ENCODE measurements at places on chromosomes 5 and 9.

- no peak for DNase-seq
These were observed 1.3 kb downstream of the TRIM7 start for GRCh38 chr5:181203777-181204112.

DNA sequence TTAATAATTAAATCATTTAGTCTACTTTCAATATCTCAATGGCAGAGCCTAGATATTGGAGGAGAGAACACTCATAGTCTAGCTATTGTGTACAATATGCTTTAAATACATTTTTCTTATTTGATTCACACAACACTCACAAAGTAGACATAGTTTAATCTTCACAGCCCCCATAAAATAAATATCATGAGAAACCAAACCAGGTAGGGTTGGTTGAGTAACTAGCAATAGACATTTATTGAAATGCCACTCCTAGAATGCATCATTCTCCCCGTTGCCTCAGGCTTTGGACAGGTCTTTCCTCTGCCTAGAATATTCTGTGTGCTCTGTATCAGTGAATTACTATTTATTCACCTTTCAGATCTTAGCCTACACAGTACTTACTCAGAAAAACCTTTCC lies 141.9 kb downstream of the CEMIP2 start:
- no peak for DNase-seq

GRCh38 chr5:62343428-62343827 lies 37.4 kb downstream of the KIF2A start:
- DNase-seq = no peak

DNA sequence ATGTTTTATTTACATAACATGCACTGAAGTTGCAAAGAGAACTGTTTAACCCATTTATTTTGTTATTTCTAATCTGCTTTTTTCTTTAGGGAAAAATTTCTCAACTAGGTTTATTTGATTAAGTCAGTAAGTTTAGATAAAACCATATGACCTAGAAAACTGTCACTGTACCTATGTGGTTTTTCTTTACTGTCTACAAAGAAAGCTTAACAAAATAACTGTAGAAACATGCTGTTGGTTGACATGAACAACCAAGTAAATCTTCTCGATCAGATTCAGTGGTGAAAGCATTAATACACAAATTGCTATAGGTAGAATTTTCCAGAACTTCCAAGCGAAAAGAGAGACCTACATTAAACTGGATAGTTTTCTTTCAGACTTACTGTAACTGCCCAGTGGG lies 137.4 kb downstream of the PCSK5 start:
- no peak for DNase-seq

DNA sequence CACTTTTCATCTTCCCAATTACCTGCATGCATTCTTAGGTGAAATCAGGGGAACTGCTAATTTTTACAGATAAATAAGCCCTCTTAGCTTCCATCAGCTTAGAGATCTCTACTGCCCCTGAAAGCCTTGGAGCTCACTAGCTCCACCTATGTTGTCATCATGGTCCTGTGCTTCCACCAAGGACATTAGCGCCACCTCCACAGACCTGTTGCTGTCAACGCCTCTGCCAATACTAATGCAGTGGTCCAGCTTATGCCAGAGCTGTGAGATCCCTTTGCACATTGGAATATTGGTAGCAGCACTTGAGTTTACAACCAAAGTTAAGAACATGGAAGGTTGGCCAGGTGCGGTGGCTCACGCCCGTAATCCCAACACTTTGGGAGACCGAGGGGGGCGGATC lies 7.7 kb upstream of the SHISAL2B start:
- no peak for DNase-seq

- no peak for DNase-seq
These were observed 699.0 kb upstream of the ARRDC3 start for GRCh38 chr5:92081958-92082712.

DNA sequence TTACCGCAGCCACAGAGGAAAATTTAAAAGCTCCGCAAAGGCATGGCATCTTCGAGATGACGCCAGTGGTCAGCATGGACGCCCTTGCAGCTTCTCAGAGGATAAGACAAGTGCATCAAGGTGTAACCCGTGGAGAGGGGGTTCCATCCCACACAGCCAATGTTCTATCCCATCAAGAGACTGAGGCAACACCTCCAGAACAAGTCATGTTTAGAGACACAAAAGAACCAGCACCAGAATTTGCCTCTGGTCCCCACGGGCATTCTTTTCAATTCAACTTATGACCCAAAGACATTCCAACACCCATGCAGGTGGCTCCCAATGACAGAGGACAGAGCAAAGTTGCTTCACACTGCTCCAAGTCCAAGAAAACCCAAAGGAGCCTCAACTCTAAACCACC lies 20.7 kb downstream of the ROR2 start:
- no peak for DNase-seq

DNA sequence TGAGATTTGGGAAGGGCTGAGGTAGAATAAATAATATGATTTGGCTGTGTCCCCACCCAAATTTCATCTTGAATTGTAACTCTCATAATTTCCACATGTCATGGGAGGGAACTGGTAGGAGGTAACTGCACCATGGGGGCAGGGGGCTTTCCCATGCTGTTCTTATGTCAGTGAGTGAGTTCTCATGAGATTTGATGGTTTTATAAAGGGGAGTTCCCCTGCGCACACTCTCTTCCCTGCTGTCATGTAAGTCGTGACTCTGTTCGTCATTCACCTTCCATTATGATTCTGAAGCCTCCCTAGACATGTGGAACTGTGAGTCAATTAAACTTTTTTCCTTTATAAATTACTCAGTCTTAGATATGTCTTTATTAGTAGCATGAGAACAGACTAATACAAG lies 115.5 kb upstream of the STARD4 start:
- DNase-seq = no peak

Data from pulmonary artery endothelial cell (primary cell).